T-helper 1 cell (primary cell): ENCODE measurements at places on chromosomes 2 and 18.

DNA sequence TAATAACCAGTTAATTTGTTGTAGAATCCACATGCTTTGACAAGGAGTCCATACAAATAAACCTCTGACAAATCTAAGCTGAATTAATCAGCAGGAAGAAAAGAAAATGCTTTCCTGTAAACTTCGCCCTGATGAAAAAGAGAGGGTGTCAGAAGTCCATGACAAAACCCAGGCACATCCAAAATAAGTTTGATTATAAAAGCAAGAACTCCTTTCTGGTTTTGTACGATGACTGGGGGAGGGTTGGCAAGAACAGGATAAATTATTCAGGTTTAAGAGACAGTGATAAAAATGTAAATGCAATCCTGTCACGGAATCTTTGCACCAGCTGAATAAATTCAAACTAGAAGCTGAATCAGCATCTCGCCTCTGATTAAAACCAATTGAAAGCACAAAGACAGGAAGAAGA is 469.2 kb upstream of the TNP1 start:
- DNase-seq = no peak

DNA sequence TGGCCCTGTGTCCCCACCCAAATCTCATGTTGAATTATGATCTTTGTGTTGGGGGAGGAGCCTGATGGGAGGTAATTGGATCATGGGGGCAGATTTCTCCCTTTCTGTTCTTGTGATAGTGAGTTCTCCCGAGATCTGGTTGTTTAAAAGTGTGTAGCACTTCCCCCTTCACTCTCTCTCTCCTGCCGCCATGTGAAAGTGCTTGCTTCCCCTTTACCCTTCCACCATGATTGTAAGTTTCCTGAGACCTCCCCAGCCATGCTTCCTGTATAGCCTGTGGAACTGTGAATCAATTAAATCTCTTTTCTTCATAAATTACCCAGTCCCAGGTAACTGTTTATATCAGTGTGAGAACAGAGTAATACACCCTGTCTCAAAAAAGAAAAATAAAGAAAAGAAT is 25.5 kb downstream of the LRRFIP1 start:
- no peak for DNase-seq

DNA sequence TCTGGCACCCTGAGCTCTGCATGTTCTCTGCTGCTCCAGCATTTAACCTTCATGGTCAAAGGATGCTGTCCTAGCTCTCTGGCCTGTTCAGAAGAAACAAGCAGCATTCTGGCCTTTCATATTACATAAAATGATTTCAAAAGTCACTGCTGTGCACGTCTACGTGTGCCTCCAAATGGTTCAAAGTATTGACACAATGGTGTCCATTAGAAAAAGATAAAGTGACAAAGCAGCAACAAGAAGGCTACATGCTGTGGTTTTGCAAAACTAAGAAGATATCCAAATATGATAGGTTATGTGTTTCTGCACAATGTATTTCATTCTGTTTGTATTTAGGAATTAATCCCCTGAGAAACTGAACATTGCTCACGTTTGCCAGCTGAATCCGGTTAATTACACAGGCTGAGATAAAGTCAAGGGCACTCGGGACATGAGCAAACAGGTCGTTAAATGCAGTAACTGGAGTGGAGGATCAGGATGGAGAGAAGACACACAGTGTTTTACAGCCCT is 258.5 kb downstream of the DOK6 start:
- no peak for DNase-seq

DNA sequence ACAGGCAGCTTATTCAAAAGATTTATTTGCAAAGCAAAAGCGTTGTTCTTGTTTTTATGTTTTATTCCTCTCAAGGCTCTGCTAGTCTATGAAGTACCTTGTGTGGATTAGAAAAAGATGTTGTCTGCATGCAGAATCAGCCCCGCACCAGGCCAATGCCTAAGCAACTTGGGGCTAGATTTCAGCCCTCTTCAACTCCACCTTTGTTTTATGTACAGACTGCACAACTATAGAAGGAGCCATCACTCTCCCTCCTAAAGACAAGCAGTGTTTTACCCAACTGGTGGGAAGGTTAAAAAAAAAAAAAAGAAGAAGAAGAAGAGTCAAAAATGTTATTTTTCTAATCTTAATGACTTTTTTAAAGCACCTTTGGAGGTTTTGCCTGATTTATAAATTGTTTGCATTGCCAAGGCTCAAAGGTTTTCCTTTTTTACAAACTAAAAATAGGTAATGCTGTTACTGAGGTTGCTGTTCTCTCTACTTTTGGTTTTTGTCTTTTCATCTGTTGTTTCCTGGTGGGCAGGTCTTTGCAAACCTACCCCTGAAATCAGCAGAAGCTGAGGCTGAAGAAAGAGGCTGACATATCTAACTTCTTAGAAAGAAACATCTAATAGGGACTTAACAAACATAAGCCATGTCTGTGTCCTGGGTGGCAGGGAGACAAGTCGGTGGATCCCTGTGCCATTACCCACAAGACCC is 164.0 kb downstream of the SLC39A10 start:
- DNase-seq = no peak

GRCh38 chr2:181998041-181998835 is 12.6 kb downstream of the PPP1R1C start:
- no peak for DNase-seq

DNA sequence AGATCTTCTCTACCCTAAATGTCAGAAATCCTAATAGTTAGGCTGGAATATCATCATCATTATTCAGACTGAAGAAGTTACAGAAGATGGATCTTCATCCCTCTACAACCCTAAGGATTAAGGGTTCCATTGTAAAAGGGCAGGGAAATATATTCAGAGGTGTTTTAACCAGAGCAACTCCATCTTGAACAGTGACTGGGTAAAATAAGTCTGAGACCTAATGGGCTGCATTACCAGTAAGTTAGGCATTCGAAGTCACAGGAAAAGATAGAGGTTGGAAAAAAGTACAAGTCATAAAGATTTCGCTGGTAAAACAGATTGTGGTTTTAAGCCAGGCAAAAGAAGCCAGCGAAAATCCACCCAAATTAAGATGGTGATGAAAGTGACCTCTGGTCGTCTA is 968.7 kb downstream of the CNTNAP5 start:
- DNase-seq = no peak

- DNase-seq = no peak
These were observed 65.9 kb downstream of the IL1R2 start for GRCh38 chr2:102057502-102058292.

GRCh38 chr2:88232074-88232782 is 62.1 kb downstream of the THNSL2 start:
- DNase-seq = no peak

DNA sequence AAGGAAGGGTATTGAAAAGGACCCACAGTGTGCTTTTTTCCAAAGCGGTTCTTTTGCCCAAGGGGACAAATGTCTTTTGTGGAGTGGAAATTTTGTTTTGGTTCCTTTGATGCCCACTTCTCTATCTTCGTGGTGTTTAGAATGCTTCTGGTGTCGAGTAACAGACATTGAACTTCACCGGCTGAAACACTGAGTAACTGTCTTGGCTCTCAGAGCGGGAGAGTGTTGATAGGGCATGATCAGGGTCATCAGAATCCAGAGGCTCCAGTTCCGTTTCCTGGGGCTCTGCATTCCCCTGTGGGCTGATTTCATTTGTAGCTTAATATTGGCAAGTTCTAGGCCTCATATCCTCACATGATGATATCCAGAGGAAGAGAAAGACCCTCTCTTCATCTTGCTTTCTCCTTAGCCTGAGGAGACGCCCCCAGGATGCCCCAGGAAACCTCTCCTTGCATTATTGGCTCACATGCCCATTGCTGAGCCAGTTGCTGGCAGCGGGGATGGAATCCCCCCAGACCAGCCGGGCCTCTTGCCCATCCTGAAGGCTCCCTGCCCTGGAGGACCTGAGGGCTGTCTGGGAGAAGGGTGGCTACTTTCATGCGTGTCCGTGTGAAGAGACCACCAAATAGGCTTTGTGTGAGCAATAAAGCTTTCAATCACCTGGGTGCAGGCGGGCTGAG is 27.9 kb upstream of the AGFG1 start:
- DNase-seq = no peak

DNA sequence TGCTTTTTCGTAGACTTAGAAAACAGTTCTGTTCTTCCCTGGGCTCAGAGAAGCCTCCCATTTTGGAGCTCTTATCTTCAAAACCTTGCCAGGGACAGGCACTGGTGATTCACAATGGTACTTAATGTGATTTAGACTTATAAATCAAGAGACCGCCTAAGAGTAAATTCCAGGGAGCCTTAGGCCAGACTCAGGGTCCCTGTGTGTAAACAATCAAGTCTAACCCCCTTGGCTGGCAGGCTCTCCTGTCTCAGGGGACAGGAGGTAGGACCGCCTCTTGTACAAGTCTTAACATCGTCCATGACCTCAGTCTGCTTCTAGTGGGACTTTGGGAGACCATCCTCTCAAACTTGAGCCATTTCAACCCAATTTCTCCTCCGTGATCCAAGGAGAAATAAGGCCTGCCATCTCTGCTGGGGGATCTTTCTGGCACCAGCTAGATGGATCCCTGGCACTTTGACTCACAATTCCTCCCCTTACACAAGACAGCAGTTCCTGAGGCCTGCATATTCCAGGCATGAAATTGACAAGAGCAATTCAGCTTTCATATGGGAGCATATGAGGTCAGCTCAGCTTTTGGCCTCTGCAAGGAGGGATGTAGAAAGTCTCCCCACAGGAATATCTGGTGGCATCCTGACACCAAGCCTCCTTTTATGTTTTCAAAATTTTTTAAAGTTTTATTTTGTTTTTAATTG is 487.0 kb downstream of the TNS1 start:
- no peak for DNase-seq

DNA sequence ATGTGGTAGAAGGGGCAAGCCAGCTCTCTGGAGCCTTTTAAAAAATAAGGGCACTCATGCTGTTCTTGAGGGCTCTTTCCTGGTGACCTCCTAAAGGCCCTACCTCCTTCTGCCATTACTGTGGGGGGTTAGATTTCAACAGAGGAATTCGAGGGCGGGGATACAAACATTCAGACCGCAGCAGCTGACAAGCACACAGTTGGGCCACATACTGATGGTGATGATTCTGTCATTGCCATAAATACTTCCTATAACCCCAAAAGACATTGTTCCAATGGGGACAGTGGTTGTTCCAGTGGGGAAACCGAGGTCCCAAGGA is 67.0 kb downstream of the TSHZ1 start:
- no peak for DNase-seq

- DNase-seq = no peak
These were observed 17.0 kb upstream of the ATL2 start for GRCh38 chr2:38394041-38394440.

DNA sequence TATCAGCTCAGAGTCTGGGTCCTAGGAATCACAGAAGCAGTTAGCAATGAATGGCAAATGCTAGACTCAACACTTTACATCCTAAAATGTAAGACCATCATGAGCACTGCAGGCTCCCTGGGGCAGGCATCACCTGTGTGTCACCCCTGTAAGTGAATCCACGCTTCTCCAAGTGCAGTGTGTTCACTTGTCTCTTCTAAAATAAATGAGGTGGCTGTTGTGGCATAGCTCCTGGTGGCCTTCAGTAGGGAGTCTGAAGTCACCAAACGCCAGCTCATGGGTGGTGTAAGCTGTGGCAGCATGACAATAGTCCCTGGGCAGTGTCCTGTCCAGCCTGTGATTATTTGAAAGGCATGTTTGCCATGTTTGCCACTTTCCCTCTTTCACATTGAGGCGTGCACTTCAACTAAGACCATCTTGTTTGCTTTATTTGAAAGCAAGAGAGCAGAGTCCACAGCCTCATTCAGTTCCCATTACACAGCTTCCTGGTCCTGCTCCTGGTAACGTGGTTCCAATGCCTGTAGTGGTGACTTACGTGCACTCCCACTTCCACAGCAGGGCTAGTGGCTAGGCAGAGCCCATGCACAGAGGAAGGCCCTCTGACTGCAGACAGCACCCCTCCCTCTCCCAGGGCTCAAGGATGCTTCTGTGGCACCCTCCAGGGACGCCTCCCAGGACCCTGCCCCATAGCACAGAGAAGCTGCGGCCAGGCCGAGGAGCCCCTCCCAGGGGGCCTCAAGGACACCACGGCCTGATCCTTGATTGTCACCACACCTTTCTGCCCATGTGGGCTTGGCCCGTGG is 24.3 kb downstream of the COA5 start:
- no peak for DNase-seq

DNA sequence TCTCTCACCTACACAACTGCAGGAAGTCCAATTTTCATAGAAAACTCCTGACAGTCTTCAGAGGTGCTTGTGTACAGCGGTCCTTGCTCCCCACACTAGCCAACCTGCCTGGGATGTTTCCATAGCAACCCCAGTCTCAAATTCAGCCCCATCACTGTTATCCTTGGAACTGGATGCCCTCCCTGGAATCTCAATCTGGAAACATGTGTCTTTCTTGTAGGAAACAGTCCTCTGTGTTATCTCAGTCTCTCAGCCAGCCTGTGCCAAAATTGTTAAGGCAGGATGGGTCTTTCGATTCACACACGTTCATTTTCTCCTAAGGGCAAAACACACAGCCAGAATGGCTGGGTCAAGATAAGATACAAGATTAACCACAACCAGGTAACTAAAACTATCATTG is 295.5 kb upstream of the RND3 start:
- DNase-seq = no peak

- no peak for DNase-seq
These were observed 67.0 kb downstream of the CACNB4 start for GRCh38 chr2:152031747-152032306.

DNA sequence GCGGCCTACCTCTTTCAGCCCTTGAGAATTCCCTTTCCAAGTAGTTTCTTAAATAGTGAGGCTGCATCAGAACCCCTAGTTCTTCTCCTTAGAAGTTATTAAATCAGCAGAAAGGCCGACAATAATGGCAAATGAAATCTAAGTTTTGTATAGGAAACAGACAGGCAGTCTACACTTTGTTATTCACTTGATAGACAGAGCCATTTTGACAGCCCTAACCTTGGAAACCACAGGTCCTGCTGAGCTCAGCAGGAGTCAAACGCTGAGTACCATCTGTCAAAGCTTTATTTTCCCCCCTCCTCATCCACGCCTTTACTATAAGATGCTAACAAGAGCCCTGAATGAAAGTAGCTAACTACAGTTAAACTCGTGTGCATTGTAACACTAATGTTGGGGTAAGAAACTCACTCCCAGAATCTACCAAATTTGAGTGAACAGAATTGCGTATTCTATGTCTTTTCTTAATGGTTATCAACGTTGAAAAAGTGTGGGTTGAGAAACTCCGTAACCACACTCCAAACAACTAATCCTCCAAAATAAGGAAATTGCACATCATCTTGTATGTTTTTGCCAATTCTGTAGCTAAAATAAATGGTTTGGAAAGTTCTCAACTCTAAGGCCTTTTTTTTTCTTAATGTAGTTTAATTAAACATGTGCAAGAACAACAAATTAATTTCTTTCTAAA is 90.6 kb upstream of the EFEMP1 start:
- DNase-seq = no peak

GRCh38 chr2:121489284-121489683 is 41.4 kb upstream of the RNU4ATAC start:
- no peak for DNase-seq

DNA sequence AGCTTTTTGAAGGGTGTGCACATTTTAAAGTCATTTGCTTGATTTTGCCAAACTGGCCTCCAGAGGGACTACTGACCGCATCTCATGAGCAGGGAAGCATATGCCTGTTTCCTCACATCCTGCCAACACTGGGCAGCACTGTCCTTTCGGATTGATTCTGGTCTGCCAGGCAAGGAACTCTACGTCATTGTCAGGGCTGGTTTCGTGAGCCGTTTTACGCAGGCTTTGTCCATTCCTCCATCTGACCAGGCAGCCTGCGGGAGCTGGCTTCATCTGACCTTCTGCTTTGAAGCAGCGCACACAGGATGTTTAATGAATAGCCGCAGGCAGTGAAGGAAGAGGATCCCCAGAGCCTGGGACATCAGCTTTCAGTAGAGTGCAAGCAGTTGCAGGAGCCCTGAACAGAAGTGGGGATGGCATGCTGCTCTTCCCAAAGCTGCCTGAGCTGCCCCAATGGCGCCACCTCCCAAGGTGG is 46.3 kb upstream of the SEMA4C start:
- no peak for DNase-seq

- no peak for DNase-seq
These were observed 18.7 kb upstream of the TFCP2L1 start for GRCh38 chr2:121303531-121304263.
